Activated CD8-positive, alpha-beta T cell treated with anti-CD3 and anti-CD28 coated beads, Interleukin-2, amount 10 ng/mL, durations not matched to agents 7 days and 5 days (primary cell): ENCODE measurements at places on chromosomes 16 and 17. TPM values are rescaled to one million over a fixed set of nuclear protein-coding genes. Genes with fewer than 3 reads are reported as not detected.

GRCh38 chr16:77899416-77899815, 111.1 kb downstream of the VAT1L start:
- H3K27me3 ChIP-seq, result no peaks in the 10 kb centered on the region
- H3K4me3 ChIP-seq, result no peak overlapping the region
- H3K36me3 ChIP-seq, result no peaks in the 10 kb centered on the region
- no peak overlapping the region for H3K27ac ChIP-seq
- DNase-seq, result no peak

DNA sequence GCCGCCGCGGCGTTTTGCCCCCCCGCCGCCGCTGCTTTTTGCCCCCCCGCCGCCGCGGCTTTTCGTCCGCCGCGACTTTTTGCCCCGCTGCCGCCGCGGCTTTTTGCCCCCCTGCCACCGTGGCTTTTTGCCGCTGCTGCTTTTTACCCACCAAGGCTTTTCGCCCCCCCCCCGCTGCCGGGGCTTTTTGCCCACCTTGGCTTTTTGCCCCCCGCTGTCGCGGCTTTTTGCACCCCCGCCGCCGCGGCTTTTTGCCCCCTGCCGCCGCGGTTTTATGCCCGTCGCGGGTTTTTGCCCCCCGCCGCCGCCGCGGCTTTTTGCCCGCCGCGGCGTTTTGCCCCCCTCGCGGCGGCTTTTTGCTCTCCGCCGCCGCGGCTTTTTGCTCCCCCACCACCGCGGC, 1343.0 kb downstream of the TP53TG3F start:
- no peaks in the 10 kb centered on the region for H3K36me3 ChIP-seq
- DNase-seq, result no peak
- H3K4me1 ChIP-seq, result no peaks in the 10 kb centered on the region
- no peaks in the 10 kb centered on the region for H3K27me3 ChIP-seq

DNA sequence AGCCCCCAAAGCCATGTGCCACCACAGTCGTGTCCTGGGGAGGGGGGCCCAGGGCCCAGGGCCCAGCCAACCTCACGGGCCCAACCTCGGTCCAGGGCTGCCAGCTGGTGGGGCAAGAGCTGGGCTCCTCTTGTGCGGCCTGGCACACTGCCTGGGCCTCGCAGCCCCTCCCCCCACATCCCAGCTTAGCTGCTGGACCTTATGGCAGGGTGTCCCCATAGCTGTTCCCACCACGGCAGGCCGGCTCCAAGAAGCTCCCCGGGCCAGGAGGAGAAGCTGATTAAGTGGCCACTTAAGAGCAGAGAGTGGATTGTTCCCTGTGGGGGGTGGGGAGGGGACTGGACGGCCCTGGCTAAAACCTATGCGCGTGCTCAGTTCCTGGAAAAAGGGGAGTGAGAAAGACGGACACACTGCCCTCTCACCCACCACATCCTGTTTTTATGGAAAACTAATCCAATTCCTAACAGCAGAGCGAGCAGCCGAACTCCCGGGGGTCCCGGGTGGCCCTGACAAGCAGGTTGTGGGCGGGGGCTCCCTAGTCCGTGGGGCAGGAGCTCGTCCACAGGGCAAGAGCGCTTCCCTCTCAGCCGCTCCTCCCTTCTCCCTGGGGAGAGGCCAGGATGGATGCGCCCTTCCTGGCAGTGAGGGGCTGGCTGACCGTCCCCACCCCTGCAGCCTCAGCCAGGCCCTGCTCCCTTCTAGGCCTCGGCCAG, 16.8 kb downstream of the PIEZO1 start:
- peaks cover 7% of the 10 kb centered on the region for H3K36me3 ChIP-seq
- H3K4me3 ChIP-seq, result no peak overlapping the region
- no peaks in the 10 kb centered on the region for H3K27me3 ChIP-seq

- peak within 1 kb of the TSS; percentile 52 for H3K4me3 ChIP-seq
- peaks cover 4% of the 10 kb centered on the region for H3K4me1 ChIP-seq
- DNase-seq, result no peak
- no peaks in the 10 kb centered on the region for H3K36me3 ChIP-seq
Observed at GRCh38 chr16:4936991-4937781, at the start of gene PPL. TSS of gene PPL (minus strand) at chr16:4937148. CDS start at chr16:4937045, 103 bp downstream.

DNA sequence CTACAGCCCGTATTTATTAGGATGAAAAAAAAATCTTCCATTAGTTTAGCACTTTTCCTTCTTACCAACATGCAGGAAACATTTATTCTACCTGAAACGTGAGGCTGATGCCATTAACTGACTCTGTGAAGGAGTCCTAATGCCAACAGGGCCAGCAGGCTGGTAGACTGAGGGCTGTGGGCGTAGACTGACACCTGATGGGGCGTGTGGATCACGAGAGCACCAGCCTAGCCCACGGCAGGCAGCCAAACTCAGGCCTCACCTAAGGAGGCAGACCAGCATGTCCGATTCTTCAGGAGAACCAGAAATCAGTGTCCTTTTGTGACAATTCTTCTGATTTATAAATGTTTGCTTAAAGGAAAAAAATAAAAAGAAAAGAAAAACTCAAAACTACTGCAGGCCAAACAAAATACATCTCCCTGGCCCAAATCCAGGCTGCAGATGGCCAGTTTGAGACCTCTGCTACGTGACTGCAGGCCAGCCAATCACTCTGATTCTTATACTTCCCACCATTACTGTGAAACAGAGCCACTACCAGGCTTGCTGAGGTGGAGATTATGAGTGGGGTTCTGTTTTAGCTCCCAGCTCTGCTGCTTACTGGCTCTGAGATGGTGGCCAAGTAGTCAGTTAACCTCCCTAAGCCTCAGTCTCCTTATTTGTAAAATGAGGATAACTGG, 66.5 kb downstream of the GNAO1 start:
- H3K36me3 ChIP-seq, result no peaks in the 10 kb centered on the region
- H3K4me3 ChIP-seq, result no peak overlapping the region
- H3K27ac ChIP-seq, result no peak overlapping the region
- DNase-seq, result no peak
- H3K4me1 ChIP-seq, result peaks cover 17% of the 10 kb centered on the region

DNA sequence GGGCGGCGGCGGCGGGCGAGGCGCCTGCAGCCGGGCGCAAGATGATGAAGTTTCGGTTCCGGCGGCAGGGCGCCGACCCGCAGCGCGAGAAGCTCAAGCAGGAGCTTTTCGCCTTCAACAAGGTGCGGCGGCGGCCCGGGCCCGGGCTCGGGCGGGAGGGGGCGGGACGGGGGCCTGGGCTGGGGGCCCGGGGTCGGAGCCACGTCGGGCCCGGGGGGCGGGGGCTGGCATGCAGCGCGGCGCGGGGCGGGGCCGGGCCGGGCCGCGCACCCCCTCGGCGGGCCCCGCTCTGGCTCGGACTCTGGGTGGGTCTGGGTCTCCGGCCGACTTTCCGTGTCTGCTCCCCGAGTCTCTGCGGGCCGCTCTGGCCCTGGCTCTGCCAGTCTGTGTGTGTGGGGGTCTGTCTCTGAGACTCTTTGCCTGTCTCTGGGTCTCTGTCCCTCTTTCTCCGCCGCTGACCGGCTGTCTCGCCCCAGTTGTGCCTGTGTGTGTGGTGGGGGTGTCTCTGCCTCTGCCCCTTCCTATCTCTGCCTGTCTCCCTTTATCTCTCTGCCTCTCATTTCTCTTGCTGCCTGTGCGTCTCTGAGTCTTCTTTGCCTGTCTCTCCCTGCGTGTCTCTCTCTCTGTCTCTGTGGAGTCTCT, 328 bp downstream of the LLGL1 start:
- H3K27me3 ChIP-seq, result no peaks in the 10 kb centered on the region
- H3K36me3 ChIP-seq, result no peaks in the 10 kb centered on the region
- peak overlapping the region; percentile 86 for H3K4me3 ChIP-seq

TMEM92 gene
- total RNA-seq, result not detected

ABCC12 gene
- total RNA-seq, result not detected

FOXN1 gene
- total RNA-seq, result not detected

MYH1 gene
- not detected for total RNA-seq
